COR-L47 (cell line): ENCODE measurements at places on chromosomes 1 and 21.
A peak's percentile ranks its signal among the peaks of the same experiment; 100 is the strongest.

GRCh38 chr1:22190731-22191130 is 47.8 kb upstream of the WNT4 start:
- DNase-seq, result no peak

- no peak for DNase-seq
These were observed 2.6 kb upstream of the CSTB start for GRCh38 chr21:43778469-43779335.

DNA sequence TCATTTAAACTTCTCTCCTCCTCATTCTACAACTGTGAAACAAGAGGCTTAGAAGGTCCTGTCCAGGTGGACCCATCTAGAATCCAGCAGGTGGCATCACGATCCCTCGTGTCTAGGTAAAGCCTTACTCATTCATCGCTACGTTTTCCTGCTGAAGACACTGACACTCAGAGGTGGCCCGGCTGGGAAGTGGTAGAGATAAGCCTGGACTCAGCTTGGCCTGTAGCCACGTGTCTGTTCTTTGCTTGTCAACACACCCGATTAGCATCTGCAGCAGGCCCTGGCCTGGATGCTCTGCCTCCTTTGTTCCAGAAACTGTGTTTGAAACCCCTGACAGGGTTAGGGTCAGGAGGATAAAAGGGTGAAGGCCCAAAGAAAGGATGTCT is 43.4 kb downstream of the PARP1 start:
- DNase-seq, result no peak

DNA sequence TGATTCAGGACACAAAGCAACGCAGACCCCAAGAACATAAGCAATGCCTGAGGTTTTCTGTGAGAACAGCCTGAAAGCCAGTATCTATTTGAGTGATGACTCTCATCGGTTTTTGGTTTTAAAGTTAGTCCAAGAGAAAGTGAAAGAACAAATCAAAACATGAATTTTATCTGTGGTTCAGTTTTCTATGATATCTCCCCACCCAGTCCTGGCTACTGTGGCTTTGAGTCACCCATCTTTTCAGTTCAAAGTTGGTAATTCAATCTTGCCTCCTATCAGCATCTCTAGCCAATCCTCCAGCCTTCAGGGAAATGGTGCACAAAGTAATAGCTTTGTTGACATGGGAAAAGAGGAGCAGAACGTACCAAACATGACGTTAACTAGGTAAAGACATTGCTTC is 40.5 kb upstream of the KRTAP19-8 start:
- no peak for DNase-seq

DNA sequence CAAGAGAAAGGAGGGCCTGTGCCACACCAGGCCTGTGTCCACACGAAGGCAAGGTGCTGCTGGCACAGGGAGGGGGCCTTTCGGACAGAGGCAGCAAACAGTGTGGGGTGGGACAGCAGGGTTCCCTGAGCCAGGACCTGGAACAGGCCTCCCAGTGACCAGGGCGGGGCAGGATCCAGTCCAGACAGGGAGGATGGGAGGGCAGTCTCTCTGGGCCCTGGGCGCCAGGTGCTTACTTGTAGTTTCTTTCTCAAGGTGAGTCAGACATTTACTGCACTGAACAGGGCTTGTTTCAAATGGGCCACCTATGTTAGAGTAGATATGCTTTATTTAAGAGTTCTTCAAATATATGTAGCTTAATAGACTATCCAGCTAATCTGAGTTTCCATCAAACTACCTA is 52.8 kb upstream of the STUM start:
- no peak for DNase-seq

GRCh38 chr1:229271448-229272159 is 693 bp downstream of the RAB4A start:
- no peak for DNase-seq

DNA sequence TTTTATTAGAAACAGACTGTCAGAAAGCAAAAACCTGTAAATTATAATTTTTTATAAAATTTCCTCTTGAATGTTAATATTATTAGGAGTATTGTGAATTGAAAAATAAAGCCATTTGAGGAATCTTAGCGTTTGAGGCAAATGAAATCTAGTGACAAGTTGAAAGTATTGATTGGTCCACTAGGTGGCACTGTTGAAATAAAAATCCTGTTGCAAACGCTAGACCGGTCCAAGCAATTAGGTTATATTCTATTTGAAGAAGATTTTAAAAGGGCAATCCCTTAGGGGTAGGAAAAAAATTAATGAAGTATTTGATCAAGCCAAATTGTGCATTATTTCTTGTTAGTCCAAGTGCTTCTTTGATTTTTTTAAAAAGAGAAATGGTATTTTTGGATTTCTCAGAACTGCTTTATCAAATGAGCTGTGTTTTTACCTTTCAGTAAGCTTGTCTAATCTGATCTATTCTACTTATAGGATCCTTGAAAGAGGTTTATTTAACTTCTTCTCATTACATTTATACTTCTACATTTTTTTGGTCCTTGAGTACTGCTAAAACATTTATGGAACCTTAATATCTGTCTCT is 57.7 kb downstream of the ATG4C start:
- peak; percentile 54 for DNase-seq

- no peak for DNase-seq
These were observed 83.4 kb upstream of the ABCD3 start for GRCh38 chr1:94334764-94335163.

GRCh38 chr1:60573121-60573520 is 499.6 kb upstream of the C1orf87 start:
- no peak for DNase-seq

DNA sequence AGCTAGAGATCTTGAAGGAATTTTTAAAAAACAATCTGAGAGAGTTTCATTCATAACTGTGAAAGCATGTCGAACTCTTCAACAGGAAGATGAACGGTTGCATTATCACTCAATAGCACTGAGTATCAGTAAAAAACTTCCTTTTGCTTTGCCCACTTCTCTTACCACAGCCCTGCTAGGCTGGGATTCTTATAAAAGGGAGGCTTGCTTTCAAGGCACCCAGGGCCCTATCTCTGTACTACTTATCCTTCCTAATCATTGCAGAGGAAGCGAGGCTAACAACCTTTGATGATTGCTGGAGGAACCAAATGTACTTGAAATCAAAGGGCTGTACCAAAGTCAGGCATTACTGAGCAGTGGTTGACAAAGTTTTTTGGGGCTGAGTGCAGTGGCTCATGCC is 71.2 kb downstream of the SNRPE start:
- DNase-seq, result no peak

- no peak for DNase-seq
These were observed 47.1 kb downstream of the MDM4 start for GRCh38 chr1:204563307-204563706.
